Thoracic aorta endothelial cell (primary cell): ENCODE measurements at places on chromosomes 2 and 18. TPM values are rescaled to one million over a fixed set of nuclear protein-coding genes. Genes with fewer than 3 reads are reported as not detected.

MC2R gene
- total RNA-seq, result not detected in 2 replicates

TMEM163 gene
- total RNA-seq, result 1.9 and 5.2 TPM in 2 replicates

DAPL1 gene
- not detected in 2 replicates for total RNA-seq

AGAP1 gene
- 14.6 and 17.6 TPM in 2 replicates for total RNA-seq

ASB18 gene
- not detected in 2 replicates for total RNA-seq

TMEM178A gene
- total RNA-seq, result 0.22 and 0.80 TPM in 2 replicates

GREB1L gene
- 1.1 and 1.7 TPM in 2 replicates for total RNA-seq

SERPINB12 gene
- total RNA-seq, result not detected in 2 replicates

C2orf78 gene
- total RNA-seq, result not detected in 2 replicates

MLPH gene
- 0.27 TPM in 1 of 2 replicates, not detected in the other for total RNA-seq

ERBB4 gene
- 0.13 and 0.14 TPM in 2 replicates for total RNA-seq

LYG2 gene
- not detected in 2 replicates for total RNA-seq

CD302 gene
- total RNA-seq, result 15.9 and 16.1 TPM in 2 replicates

ZNF513 gene
- total RNA-seq, result 7.4 and 10.7 TPM in 2 replicates

METAP1D gene
- total RNA-seq, result 8.1 and 10.1 TPM in 2 replicates

NYAP2 gene
- not detected in 2 replicates for total RNA-seq

ZNF396 gene
- 0.40 and 1.3 TPM in 2 replicates for total RNA-seq

TEKT4 gene
- not detected in 2 replicates for total RNA-seq

LINC00305 gene
- total RNA-seq, result not detected in 2 replicates

PRR30 gene
- not detected in 2 replicates for total RNA-seq

GATA6 gene
- 22.7 and 23.8 TPM in 2 replicates for total RNA-seq

ACMSD gene
- not detected in 2 replicates for total RNA-seq

MITD1 gene
- 29.7 and 39.1 TPM in 2 replicates for total RNA-seq

CD28 gene
- total RNA-seq, result under 0.01 and 0.07 TPM in 2 replicates

ALPG gene
- total RNA-seq, result not detected in 2 replicates

MYCN gene
- 1.2 and 3.2 TPM in 2 replicates for total RNA-seq

TUBA4B gene
- not detected in 2 replicates for total RNA-seq

PRKRA gene
- total RNA-seq, result 55.1 and 55.2 TPM in 2 replicates

HMSD gene
- 0.14 and 0.27 TPM in 2 replicates for total RNA-seq

GRHL1 gene
- 0.86 and 0.93 TPM in 2 replicates for total RNA-seq

VWC2L gene
- total RNA-seq, result not detected in 2 replicates

NEU2 gene
- not detected in 2 replicates for total RNA-seq

HOXD8 gene
- 9.3 TPM in 1 of 2 replicates, not detected in the other for total RNA-seq
